CD4-positive, alpha-beta T cell treated with Interleukin-21 for 1 hour (primary cell): ENCODE measurements at places on chromosomes 12 and 14.

DNA sequence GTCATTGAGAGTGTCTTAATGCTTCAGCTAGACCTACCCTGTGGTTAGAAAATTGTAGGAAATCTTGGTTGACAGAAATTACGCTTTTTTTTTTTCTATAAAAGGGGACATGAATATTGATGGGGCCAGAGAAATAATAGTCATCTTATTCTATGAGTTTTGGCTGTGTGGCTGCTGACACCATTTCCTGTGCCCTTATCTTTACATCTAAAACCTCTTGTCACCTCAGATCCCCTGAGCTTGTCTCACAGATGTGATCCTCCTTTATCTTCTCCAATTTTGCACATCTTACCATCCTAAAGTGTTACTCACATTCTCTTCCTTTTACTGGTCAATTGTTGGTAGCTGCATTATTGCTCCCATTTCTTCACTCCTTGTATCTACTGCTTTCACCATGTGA is 36.1 kb downstream of the ASCL1 start:
- no peak for DNase-seq

GRCh38 chr12:128073937-128074336 is 193.0 kb upstream of the TMEM132C start:
- DNase-seq = no peak

DNA sequence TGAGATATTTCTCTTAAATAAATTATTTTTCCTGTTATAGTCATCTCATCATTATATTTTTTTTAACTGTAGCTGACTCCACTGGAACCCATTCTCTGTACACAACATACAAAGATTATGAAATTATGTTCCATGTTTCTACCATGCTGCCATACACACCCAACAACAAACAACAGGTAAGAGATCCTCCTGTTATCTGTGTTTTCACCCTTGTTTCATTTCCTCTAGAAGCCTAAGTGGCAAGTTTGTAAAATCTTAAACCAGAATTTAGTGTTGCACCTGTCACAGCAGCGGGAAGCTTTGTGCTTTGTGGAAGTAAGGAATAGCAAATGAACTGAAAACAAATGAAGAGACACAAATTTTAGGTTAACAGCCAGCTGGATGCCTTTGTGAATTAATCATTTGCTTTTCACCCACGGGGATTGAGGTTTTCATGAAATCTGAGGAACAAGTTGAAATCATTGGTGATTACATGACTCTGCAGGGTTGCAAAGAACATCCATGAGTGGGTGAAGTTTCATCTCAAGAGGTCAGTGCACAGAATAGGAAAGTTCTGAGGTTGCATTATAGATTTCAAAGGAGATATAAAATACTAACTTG is 273.9 kb upstream of the RGS6 start:
- no peak for DNase-seq

DNA sequence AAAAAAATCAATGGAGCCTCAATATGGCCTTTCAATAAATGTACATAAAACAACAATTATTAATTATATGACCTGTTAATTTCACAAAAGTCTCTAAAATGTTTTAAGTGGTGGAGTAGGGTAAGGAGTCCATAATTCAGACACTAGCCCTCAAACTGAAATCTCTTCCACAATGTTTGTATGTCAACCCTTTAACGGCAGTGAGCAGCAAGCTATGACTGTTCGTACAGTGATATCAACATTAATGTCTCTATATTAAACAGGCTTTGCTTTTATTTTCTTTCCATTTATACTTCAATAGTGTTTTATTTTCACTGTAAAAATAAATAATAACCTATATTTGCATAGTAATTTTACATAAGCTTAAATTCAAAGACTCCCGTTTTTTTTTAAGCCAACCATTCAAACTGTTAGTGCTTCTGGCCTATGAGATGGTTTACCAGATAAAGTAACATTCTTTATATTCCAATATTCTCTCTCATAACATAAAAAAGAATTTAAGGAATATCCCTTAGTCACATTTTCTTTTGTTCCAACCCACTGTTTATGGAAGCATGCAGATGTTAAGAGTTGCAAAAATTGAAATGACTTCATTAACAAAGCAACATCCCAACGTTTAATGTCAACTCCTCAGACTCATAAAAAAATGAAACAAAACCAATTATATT is 2.3 kb downstream of the CDK17 start:
- DNase-seq = no peak

DNA sequence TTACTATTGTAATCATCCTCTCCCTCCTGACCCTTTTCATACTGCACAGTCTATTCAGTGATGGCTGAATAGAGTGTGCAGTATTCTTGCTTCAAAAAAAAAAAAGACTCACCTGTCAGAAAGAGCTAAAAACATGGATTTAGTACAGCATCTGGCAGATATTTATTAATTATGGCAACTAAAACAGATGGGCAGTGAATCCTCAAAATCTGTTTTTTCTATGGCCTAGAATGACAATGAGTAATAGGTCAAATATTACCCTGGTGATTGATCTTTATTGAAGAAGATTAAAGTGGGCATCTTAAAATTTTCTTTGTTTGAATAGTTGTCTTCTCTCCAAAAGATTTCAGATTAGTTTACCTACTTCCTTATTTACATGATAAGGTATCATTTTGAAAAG is 543.6 kb downstream of the FOXG1 start:
- no peak for DNase-seq

- DNase-seq = no peak
Measured at GRCh38 chr12:998020-998874, 7.2 kb downstream of the ERC1 start.

- DNase-seq = no peak
Measured at GRCh38 chr12:127964717-127965116, 302.3 kb upstream of the TMEM132C start.

- DNase-seq = peak; percentile 12
Measured at GRCh38 chr12:107670999-107671643, 14.5 kb upstream of the PWP1 start.

GRCh38 chr12:1466481-1467154 is 127.8 kb downstream of the FBXL14 start:
- DNase-seq = no peak

GRCh38 chr12:37545759-37546158 is 770.8 kb upstream of the ALG10B start:
- DNase-seq = no peak

GRCh38 chr14:37369425-37369824 is 171.7 kb downstream of the MIPOL1 start:
- no peak for DNase-seq

DNA sequence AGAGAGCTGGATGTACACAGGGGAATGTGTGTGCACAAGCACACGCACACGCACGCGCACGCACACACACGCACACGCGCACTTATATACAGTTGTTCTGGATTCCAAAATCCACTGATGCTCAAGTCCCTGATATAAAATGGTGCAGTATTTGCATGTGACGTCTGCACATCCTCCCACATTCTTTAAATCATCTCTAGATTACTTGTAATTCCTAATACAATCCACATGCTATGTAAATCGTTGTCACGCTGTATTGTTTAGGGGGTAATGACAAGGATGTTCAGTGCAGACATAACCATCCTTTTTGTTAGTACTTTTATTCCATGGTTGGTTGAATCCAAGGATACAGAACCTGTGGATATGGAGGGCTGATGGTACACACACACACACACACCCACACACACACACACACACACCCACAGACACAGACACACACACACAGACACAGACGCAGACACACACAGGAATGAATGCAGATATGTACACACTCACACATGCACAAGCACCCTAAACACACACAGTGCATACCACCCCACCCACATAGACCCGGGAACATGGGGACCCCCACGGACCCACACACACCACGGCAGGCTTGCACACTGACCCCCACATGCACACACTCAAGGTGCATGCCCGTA is 188.5 kb upstream of the PRMT8 start:
- DNase-seq = no peak

- DNase-seq = no peak
Measured at GRCh38 chr12:91922674-91923073, 223.0 kb downstream of the BTG1 start.

DNA sequence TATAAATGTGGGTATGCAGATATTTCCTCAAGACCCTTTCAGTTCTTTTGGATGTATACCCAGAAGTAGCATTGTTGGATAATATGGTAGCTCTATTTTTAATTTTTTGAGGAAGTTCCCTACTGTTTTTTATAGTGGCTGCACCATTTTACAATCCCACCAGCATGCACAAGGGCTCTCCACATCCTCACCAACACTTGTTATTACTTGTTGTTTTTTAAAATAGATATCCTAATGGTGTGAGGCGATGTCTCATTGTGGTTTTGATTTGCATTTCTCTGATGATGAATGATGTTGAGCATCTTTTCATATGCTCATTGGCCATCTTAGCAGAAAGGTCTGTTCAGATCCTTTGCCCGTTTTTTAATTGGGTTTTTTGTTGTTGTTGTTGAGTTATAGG is 47.1 kb downstream of the DIP2B start:
- DNase-seq = no peak

GRCh38 chr12:79689061-79689476 is 1.7 kb downstream of the PAWR start:
- DNase-seq = no peak

DNA sequence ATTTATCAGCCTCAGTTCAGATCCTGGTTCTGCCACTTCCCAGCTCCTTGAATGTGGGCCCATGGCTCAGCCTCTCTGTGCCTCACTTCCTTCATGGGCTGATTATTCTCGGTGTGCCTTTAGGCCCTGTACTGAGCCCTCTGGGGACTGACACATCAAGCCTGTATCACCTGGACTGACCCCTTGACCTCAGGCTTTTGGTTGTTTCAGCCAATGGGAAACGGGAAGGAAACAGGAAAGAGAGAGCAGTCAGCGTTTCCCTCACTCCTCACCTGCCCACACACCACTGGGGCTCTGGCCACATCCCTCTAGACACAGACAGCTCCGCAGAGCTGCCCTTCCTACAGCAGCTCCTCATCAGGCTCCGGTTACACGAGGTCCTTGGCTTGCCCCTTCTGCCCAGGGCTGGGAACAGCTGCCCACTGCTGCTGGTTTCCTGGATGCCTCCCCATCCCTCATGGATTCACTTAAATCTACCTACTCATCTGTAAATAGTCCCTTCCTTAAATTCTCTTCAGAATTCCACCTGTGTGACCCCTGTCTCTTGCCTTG is 37.0 kb upstream of the ITPR2 start:
- DNase-seq = no peak

DNA sequence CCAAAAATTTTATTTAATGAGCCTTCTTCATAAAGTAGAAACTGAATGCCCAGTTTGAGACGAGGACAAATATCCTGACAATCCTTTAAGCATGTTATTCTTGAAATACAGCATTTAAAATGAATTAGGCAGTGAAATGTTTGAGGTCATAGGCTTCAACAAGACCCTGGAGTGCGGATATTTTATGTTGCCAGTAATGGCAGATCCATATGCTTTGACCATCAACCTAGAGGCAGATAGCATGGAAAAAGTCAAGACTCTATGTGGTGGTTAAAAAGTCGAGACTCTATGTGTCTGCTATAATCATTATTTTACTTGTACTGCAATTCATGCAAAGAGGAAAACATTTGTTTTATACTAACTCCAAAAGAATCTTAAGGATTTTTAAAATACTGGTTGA is 2.0 kb upstream of the MAP4K5 start:
- DNase-seq = no peak

DNA sequence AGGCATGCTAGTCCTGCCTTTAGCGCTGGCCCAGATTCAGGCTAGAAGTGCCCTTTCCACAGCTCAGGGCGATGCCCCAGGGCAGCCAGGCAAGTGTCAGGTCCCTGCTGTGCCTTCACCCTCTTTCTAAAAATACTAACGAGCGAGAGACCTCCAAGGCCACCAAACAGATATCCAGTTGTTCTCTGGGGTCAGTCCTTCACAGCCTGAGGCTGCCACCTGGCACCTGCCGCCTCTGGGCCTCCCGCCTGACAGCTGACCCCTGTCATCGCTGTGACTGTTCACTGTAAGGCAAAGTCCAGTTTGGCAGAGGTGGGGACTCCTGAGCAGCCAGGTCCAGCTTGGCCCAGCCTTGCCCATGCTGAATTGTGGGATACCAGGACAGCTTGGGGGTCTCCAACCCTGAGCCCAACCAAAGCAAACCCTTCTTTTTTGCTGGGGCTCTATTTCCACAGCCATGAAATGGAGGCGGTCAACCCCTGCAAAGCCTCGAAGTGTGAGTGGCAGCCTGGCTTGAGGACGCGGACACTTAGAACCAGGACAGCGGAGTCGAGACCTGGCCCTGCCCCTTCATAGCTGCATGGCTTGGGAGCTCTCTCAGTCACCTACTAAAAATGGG is 79.9 kb downstream of the NINJ2 start:
- no peak for DNase-seq

DNA sequence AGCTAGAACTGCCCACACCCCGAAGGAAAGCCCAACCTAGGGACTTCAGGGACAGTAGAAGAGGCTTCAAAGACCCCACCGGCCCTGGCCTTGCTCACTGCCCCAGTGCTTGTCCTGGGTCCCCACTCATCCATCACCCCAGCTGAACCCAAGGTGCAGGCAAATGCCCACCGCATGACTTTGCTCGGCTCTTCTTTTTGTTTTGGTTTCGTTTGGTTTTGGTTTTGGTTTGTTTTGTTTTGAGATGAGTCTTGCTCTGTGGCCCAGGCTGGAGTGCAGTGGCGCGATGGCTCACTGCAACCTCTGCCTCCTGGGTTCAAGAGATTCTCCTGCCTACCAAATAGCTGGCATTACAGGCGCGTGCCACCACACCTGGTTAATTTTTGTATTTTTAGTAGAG is 9.0 kb downstream of the CCDC85C start:
- DNase-seq = peak; percentile 55

GRCh38 chr14:99604766-99605298 is 825 bp upstream of the CCDC85C start:
- DNase-seq = no peak

DNA sequence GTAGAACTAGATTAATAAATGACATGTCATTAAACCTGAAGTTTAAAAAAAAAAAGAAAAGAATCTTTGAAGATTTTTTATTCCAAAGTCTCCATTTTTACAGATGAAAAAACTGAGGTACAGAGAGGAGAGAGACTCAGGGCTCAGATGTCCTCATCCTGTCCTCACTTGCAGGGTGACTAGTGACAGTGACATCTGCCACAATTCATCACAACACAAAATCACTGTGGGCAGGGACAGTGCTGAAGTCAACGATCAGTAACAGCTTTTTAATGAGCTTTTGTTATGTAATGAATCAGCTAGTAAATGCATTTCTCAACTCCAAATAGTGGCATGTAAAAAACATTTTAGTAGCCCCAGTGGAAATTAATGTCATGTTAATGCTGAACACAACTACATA is 138.5 kb downstream of the NTF3 start:
- DNase-seq = no peak

GRCh38 chr12:105020241-105020962 is 34.3 kb downstream of the NOPCHAP1 start:
- no peak for DNase-seq

GRCh38 chr12:75634244-75635222 is 123.1 kb upstream of the KRR1 start:
- DNase-seq = no peak

GRCh38 chr12:62576503-62576902 is 109.9 kb downstream of the MON2 start:
- DNase-seq = no peak

DNA sequence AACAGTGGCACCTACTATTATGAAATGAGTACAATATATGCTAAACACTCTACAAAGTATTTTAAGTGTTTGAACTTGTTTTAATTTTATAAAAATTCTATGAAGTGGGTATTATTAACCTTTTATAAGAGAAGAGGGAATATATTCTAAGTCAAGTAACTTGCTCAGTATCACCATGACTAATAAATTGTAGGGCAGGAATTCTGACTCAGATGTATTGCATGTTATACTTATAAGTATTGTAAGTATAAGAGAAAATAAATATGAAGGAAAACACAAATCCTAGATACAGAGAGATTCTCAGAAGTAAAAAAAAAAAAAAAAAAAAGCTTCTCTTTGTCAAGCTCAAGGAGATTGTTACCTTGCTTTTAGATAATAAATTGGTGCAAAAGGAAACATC is 893.2 kb downstream of the SLC16A7 start:
- no peak for DNase-seq
